Karpas-422 (cell line): ENCODE measurements at places on chromosomes 6 and 20. TPM values are rescaled to one million over a fixed set of nuclear protein-coding genes. Genes with fewer than 3 reads are reported as not detected.
A peak's percentile ranks its signal among the peaks of the same experiment; 100 is the strongest.

GRCh38 chr6:4460586-4461475, 315.4 kb upstream of the CDYL start:
- no peaks in the 10 kb centered on the region for H3K4me1 ChIP-seq
- H3K27ac ChIP-seq = no peak overlapping the region
- H3K27me3 ChIP-seq = no peaks in the 10 kb centered on the region
- H3K4me3 ChIP-seq = no peak overlapping the region

GRCh38 chr6:159217595-159218275, 48.5 kb downstream of the FNDC1 start:
- H3K27me3 ChIP-seq = no peaks in the 10 kb centered on the region
- DNase-seq = peak; percentile 99
- H3K27ac ChIP-seq = peak overlapping the region; percentile 100
- H3K4me3 ChIP-seq = peak overlapping the region; percentile 79
- peaks cover 20% of the 10 kb centered on the region for H3K36me3 ChIP-seq

DNA sequence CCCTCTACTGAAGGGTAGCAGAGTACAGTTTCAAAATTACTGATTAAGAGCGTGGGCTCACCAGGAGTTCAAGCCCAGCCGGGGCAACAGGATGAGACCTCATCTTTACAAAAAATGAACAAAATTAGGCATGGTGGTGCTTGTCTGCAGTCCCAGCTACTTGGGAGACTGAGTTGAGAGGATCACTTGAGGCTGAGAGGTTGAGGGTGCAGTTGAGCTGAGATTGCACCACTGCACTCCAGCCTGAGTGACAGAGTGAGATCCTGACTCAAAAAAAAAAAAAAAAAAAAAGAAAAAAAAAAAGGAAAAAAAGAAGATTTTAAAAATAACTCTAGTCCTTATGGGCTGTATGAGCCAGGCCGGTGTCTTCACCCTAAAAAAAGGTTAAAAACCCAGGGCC, 18.7 kb downstream of the PABPC1L start:
- no peaks in the 10 kb centered on the region for H3K4me1 ChIP-seq
- no peak overlapping the region for H3K27ac ChIP-seq
- no peaks in the 10 kb centered on the region for H3K27me3 ChIP-seq

The KCNS1 gene
- total RNA-seq = not detected in 2 replicates

The SOX18 gene
- not detected in 2 replicates for total RNA-seq

The TTK gene
- total RNA-seq = 28.0 and 52.0 TPM in 2 replicates

The ZKSCAN8 gene
- 30.0 and 48.9 TPM in 2 replicates for total RNA-seq

- H3K4me3 ChIP-seq = no peak overlapping the region
- peak overlapping the region; percentile 90 for H3K27ac ChIP-seq
- H3K36me3 ChIP-seq = 0 out of 2 replicates have a peak, but pooled peaks cover 4% of the 10 kb centered on the region
- H3K27me3 ChIP-seq = no peaks in the 10 kb centered on the region
- no peak for DNase-seq
- peaks cover 80% of the 10 kb centered on the region for H3K4me1 ChIP-seq
Measured at GRCh38 chr20:10555865-10556308, 117.9 kb downstream of the JAG1 start.

The FAM217A gene
- total RNA-seq = not detected in 2 replicates

The GSTA1 gene
- total RNA-seq = not detected in 2 replicates

DNA sequence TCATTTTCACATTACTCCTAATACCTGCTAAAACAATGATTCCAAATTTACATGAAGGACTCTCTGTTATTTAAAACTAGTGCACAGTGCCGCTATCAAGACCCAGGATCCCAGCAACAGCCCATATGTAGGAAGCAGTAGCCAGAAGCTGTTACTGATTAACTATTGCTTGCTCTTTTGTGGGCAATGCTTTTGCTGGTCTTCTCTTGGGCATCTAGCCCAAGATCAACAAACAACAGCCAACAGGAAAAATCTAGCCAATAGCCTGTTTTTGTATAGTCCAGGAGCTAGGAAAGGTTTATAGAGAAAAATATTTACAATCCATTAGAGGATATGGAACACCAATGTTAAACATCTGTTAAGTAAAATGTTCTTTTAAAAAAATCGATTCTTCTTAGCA, 22.1 kb upstream of the TENT5A start:
- H3K4me1 ChIP-seq = no peaks in the 10 kb centered on the region
- H3K36me3 ChIP-seq = no peaks in the 10 kb centered on the region
- H3K27ac ChIP-seq = no peak overlapping the region
- no peaks in the 10 kb centered on the region for H3K27me3 ChIP-seq
- DNase-seq = no peak

The KCNG1 gene
- total RNA-seq = not detected in 2 replicates

GRCh38 chr6:135675026-135675425, 176.5 kb upstream of the PDE7B start:
- no peak overlapping the region for H3K27ac ChIP-seq
- DNase-seq = no peak
- no peaks in the 10 kb centered on the region for H3K4me1 ChIP-seq
- no peaks in the 10 kb centered on the region for H3K36me3 ChIP-seq

DNA sequence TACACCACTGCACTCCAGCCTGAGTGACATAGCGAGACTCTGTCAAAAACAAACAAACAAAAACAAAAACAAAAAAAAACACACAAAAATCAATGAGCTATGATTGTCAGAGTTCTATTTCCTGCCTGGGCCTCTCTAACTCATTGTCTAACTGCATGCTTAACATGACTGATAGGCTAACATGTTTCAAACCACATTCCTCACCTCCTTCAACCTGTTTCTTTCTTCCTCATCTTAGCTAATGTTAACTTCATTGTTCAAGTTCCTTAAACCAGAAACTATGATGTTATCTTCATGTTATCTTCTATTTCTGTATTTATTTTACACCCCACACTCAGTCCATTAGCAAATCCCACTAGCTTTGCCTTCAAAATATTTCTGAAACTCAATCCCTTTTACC, 41.5 kb downstream of the BEND6 start:
- no peak for DNase-seq
- 0 out of 2 replicates have a peak, but pooled peaks cover 2% of the 10 kb centered on the region for H3K27me3 ChIP-seq
- H3K27ac ChIP-seq = no peak overlapping the region

DNA sequence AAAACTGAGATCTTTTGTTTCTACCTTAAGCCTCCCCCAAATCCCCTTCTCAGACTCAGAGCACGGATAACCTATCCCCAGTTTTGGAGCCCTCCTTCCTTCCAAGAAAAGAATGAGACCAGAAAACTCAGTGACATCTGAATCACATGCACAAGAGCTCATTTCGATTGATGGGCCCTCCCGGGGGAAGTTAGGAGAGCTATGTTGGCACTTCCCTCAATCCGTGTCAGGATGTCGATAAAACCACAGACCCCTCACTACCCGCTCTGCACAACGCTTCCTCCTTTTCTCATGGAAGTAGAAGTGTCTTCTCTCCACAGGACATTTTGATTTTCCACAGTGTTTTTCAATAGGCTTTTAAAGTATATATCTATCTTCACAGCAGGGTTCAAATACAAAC, 332.4 kb downstream of the HACE1 start:
- H3K27me3 ChIP-seq = no peaks in the 10 kb centered on the region
- no peak overlapping the region for H3K27ac ChIP-seq

- no peaks in the 10 kb centered on the region for H3K4me1 ChIP-seq
- H3K27me3 ChIP-seq = no peaks in the 10 kb centered on the region
- H3K36me3 ChIP-seq = no peaks in the 10 kb centered on the region
- no peak overlapping the region for H3K4me3 ChIP-seq
Measured at GRCh38 chr6:8829796-8830195, 394.5 kb upstream of the SLC35B3 start.

The CRYBG1 gene
- 37.2 and 39.3 TPM in 2 replicates for total RNA-seq
